Effector CD8-positive, alpha-beta T cell (primary cell): ENCODE measurements at places on chromosomes 12 and 14.

GRCh38 chr12:117143008-117143532, 43.9 kb upstream of the TESC start:
- no peak for DNase-seq

DNA sequence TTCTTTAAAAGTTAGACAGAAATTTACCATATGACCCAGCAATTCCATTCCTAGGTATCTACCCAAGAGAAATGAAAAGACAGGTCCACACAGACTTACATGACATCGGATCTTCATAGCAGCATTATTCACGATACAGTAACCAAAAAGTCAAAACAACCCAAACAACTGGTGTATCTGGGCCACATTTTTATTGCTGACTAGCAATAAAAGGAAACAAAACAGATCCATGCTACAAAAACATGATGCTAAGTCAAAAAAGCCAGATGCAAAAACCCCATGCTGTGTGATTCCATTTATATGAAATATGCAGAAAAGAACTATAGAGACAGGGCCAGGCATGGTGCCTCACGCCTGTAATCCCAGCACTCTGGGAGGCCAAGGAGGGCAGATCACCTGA, 12.9 kb downstream of the TMEM120B start:
- DNase-seq, result no peak

DNA sequence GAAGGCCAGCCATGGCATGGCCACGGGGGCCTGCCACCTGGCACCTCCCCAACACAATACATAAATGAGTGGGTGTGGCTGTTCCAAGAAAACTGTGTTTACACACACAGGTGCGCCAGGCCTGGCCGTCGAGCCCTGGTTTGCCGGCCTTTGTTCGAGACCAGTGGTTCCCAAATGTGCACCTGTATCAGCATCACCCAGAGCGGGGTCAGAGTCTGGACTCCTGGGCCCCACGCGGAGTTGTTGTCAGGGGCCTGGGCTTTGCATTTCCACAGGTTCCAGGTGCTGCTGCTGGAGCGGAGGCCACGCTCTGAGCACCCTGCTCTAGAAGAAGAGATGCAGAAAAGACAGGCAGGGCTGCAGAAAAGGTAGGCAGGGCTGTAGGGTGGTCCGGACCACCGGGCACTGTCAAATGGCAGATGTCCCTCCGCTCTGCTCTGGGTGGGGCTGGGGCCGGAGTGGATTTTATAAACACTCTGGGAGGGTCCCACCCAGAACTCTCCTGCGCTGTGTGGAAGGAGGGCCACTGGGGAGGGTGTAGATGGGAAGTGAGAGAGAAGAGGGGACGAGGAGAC, 4.2 kb upstream of the ASPG start:
- DNase-seq, result no peak

- DNase-seq, result no peak
These were observed 46.2 kb upstream of the VASH1 start for GRCh38 chr14:76715101-76715500.

GRCh38 chr12:43284486-43285158, 267.4 kb downstream of the ADAMTS20 start:
- no peak for DNase-seq

DNA sequence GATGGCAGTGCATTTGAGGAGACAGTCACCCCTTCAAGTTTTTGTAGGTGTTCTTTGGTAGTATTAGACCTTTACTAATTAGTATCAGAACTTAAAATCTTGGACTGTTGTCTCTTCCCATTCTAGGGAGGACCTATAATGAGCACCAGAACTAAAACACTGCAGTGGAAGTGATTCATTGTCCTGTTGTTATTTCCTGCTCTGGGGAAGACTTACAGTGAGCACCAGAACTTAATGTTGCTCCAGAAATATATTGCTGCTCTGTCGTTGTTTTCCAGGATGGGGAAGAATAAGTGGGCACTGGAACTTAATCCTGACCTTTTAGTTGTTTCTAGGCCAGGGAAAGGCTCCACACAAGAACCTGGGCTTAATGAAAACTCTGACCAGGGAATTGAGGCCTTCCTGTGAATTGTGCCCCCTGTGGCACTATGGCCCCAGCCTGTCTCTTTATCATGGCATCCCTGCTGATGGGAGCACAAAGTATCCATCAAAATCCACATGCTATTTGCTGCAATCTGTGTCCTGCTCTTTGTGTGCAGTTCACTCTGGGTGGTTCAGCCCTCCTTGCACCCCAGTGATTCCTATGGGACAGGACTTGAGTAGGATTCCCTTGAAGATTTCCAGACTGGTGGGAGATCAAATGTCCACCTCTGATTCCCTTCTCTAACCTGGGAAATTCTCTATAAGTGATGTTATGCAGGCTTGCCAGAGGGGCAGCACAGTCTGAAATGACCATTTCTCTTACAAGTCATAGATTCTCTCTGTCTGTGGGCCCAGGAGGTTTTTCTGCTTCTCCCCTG, 175.8 kb downstream of the PAWR start:
- no peak for DNase-seq

DNA sequence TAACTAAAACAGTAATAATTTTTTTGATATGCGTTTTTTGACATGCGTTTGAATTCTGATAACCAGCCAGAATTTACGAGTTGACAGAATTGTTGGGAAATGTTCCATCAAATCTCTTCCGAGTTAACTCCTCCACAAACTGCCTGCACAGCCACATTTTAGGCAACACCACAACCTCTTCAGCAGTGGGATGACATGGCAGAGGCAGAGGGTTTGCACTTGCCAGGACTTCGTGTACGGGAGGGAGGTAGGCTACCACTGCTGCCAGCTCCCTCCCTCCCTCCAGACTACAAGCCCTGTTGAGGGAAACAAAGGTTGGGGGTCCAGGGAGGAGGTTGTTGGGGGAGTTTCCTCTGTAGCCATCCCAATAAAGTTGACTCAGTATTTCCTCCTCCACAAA, 14.5 kb upstream of the ACTR6 start:
- DNase-seq, result no peak

- DNase-seq, result no peak
These were observed 198.2 kb upstream of the RBM19 start for GRCh38 chr12:114164351-114164750.

DNA sequence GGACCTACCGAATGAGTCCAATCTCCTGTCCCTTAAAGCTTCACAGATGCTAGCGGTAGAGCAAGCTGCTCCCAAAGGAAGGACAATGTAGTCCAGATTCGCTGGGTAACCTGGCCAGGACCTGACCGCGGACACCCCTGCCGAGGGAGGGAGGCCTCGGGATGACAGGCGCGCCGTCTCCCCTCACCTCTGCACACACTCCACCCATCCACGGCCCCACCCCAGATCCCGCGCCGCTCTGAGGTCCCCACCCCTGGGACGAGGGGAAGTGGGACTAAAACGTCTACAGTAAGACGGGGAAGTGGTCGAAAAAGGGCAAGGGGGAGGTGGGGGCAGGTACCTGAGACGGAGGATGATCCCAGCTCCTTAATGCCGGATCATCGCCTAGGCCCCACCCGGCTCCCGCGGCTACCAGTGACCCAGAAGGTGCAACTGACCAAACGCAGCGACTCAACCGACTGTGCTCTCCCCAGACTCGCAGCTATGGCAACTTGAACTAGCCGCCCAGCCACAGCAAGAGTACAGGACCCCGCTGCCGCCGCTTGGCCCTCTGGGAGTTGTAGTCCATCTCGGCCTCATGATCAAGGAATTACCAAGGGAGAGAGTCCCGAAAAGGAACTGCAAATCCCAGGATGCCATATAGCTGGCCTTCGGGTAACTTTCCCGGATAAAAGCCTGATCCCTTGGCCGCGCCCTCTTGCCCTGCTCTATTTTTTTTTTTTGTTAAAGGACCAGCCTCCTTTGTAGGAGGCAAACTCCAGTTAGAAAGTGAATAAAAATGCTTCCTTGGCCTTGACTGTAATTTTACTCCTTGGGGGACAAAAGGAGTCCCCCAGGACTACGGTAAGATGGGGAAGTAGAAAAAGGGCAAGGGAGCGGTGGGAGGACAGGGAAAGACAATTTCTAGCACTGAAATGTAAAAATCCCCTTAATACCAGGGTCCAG, at the start of gene CEP128:
CEP128 (minus strand) TSS at position 498 of the 945 bp plus-strand sequence.
- DNase-seq, result peak; percentile 71

- no peak for DNase-seq
These were observed 1.1 kb downstream of the DIP2B start for GRCh38 chr12:50505675-50506530.

GRCh38 chr14:66081594-66082376, 404.4 kb upstream of the CCDC196 start:
- no peak for DNase-seq

DNA sequence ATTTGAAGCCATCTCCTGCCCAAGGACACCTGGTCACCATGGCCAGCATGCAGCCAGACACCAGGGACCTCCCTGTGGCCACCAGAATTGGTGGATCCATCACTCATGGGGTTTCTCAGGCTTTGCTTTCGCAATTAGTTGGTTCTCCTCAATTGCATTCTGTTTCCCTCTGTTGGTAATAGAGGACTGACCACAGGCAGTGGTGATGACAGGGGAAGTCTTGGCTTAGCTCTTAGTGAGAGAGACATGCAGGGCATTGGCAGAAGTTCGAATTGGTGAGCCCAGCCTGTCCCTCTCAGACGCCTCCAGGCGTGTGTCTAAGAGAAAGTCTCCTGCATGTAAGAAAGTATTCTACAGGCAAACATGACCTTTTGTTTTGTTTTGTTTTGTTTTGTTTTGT, 21.3 kb downstream of the HCAR2 start:
- no peak for DNase-seq

GRCh38 chr14:90788031-90788430, 28.2 kb downstream of the TTC7B start:
- no peak for DNase-seq

DNA sequence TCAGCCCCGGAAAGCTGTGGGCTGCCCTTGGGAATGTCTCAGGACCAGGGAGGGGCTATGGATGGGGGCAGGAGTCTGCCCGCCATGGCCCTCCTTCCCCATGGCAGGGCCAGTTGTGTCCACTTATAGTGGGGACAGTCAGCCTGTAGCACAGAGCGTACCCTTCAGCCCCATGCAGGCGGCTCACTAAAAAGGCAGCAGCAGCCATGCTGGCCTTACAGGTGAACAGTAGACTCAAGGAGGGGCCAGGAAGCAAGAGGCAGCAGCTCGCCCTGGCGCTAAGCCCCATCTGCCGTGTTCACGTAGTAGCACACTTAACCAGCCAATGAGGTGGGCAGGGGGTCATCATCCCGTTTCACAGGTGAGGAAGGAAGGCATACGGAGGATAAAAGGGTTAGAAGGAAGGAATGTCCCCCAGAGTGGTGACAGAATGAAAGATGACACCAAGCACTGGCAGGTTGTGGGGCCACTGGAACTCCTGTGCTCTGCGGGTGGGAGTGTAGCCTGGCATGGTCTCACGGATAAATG, 52.7 kb downstream of the FAM222A start:
- no peak for DNase-seq

DNA sequence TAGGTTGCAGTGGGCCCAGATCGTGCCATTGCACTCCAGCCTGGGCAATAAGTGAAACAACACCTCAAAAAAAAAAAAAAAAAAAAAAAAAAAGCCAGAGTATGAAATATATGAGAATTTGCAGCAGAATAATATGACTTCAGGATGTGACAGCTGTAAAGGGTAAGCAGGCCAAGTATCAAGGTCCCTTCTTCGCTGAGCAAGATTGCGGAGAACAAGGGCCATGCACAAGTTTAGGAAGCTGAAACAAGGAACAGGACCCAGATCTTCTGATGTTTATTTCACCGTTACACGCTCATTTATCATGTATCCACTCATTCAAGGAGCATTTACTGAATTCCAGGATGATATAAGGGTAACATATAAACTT, 659 bp upstream of the FOXJ2 start:
- DNase-seq, result no peak

DNA sequence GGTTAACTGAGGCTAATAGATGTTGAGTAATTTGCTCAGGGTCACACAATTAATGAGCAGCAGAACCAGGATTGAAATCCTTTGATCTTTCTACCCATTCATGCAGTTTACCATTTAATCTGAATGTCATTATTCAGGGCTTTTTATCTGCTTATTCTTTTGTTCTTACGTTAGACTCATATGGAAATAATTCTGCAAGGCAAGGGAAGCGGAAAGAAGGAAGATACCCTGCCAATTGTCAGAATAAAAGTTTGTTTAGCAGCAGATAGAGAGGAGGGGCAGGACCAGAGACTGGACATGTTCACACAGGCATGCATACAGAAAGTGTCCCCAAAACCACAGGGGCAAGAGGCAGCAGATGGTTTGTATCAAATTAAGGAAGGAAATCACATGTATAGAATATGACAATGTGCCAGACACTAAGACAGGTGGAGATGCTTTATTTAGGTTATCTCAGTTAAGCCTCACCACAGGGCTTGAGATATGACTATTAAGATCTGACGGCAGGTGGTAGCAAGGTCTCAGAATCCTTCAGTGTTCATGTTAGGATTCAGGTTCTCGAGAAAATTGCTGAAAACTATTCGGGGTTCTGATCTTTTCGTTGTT, 29.8 kb downstream of the BRMS1L start:
- no peak for DNase-seq

- no peak for DNase-seq
These were observed 279.8 kb upstream of the DIO2 start for GRCh38 chr14:80491131-80491530.

DNA sequence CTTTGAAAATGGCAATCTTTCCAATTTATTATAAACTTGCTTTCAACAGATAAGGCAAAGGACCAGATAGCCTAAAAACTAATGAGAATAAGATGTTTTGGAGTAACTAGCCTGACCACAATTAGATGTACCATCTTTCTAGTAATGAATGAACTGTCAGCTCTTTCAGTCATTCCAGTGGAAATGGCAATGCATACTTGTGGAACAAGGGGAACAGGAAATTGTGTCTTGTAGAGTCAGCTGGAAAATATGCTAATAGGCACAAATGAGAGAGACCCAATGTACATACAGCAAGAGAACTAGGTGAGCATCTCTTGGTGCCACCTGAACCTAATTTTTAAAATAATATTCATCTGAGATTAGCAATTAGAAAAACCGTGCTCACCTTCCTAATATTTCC, 76.1 kb upstream of the GPHB5 start:
- no peak for DNase-seq

DNA sequence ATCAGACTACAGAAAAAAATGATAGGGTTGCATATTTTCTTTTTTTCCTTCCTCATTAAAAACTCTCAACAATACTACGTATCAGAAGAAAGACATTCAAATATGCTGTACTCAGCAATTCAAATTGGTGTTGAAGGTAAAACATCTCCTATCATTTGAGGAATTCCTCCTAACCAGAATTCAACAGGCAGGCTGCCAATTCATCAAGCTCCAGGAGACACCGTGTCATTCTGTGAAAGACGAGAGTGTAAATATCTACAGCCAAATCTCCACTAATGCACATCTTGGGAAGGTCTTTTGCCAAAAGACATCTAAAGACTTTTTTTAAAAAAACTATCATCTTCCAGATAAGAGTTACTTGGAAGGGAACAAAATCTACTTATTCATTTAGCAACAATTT, 26.6 kb downstream of the NT5DC3 start:
- DNase-seq, result no peak

DNA sequence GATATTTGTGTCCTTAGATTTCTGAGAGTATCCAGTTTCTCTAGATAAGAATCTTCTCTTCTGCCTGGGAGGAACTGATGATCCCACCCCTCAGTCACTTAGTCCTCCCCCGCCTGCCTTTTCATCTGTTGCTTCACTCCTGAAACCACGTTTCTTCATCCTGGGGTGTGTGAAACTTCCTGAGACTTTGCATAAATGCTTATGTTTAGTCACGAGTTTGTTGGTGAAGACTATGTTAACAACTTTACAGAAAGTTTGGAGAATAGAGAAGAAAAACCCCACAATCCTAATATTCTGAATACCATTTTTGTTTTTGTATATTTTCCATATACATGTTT, 33.2 kb downstream of the MARK3 start:
- DNase-seq, result no peak
